CD4-positive, alpha-beta T cell treated with Interleukin-12 subunit alpha and Interleukin-12 subunit beta, for 1 hour (primary cell): ENCODE measurements at places on chromosomes 3 and 15.
A peak's percentile ranks its signal among the peaks of the same experiment; 100 is the strongest.

- no peak for DNase-seq
Measured at GRCh38 chr3:149736175-149736952, 15.9 kb downstream of the COMMD2 start.

- no peak for DNase-seq
Measured at GRCh38 chr3:160998581-160998980, 106.6 kb downstream of the B3GALNT1 start.

- DNase-seq, result no peak
Measured at GRCh38 chr3:186489507-186489906, 54.7 kb downstream of the CRYGS start.

DNA sequence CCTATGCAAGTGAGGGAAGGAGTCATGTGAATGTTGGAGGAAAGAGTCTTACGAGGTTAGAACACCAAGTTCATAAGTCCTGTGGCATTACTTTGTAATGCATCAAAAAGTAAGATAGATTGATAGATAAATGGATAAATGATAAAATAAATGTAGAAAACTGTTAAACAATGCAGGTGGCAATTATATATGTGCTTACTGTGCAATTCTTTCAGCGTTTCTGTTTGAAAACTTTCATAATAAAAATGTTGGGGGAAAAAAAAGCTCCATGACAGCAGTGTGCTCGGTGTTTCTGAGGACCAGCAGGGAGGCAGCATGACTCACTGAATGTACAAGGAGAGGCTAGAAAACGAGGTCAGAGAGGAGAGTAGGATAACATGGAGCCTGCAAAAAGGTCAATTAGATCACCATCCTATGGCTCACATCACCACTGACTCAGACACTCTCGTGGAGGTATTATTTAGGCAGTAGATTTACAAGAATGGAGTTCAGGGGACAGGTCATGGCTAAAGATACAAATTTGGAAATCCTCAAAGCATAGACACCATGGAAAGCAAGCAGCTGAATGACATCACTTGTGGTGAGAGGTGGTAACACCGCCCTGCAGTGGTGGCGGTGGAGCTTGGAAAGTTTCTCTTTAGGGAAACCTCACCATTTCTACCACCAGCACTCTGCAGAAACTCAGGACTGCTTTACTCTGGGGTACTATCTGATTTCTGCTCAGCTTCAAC, 219.8 kb downstream of the CTNNB1 start:
- DNase-seq, result peak; percentile 17

DNA sequence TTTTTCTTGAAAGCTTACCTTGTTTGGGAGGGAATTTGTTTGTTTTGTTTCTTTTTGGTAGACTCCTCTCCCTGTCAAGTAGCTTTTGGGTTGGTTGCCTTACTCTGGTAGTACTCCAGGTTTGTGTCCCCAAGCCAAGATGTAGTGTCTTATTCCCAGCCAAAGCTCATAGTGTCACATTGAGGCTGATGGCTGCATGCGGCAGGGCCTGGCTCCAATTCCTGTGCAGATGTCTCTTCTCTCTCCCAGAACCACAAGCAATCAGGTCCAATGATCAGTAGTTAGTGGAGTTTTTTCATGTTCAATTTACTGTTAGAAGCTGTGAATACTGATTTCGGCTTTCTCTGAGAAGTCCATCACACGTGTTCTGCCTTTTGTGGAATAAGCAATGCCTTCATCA, 221.1 kb upstream of the THBS1 start:
- DNase-seq, result no peak

GRCh38 chr3:102230057-102230456, 204.8 kb upstream of the ZPLD1 start:
- DNase-seq, result no peak

DNA sequence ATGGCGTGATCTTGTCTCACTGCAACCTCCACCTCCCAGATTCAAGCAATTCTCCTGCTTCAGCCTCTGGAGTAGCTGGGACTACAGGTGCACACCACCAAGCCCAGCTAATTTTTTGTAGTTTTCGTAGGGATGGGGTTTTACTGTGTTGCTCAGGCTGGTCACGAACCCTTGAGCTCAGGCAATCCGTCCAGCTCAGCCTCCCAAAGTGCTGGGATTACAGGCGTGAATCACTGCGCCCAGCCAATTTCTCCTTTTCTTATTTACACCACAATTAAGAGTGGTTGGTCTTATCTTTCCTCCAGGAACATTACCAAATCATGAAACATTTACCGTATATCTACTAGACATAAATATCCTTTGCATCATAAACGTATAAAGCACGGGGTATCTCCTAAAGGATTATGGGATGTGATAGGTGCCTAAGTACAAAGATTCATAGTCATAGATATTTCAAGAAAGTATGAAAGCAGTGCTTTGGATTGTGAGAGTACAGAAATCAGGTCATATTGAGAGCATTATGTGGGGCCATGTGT, 194.5 kb downstream of the RBMS3 start:
- no peak for DNase-seq

GRCh38 chr3:86948822-86949221, 42.1 kb downstream of the VGLL3 start:
- no peak for DNase-seq

GRCh38 chr15:77675806-77676415, 43.2 kb upstream of the LINGO1 start:
- DNase-seq, result no peak

- no peak for DNase-seq
Measured at GRCh38 chr15:78992416-78993256, 47.8 kb upstream of the CTSH start.

- no peak for DNase-seq
Measured at GRCh38 chr3:35473956-35474355, 165.4 kb upstream of the ARPP21 start.

GRCh38 chr15:99961011-99961441, 227.8 kb upstream of the LYSMD4 start:
- DNase-seq, result peak; percentile 2

- DNase-seq, result peak; percentile 6
Measured at GRCh38 chr3:42192334-42193200, 73.4 kb downstream of the CCK start.

DNA sequence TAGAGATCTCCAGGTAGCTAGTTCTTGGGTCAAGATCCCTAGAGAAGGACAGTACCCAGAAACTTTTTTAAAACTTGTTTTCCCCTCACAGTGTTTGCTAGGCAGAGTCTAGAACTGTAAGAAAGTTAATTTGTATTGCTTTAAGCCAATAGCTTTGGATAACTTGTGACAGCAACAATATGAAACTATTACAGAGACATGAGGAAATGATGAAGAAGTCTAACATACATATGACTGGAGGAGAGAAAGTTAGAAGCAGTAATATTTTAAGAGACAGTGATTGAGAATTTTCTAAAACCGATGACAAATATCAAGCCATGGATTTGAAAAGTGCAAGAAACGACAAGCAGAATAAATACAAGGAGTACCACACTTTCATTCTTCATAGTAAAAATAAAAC, 10.0 kb downstream of the HMG20A start:
- no peak for DNase-seq

DNA sequence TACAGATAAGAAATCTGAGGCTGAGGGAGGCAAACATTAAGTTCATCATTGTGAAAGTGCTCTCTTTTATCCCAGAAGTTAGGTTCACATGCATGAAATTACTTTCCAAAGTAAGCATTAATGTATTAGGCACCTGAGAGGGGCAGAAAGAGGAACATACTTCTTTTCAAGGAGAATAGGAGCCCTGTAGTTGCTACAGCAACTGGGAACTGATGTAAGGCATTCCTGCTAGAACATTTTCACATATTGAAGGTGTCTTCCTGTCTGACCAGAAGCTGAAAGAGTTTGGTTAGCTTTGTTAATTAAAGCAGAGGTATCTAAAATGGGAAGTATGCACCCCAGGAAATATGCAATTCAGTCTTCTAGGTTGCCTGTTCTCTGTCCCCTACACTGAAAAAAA, 65.5 kb upstream of the ZBTB20 start:
- DNase-seq, result no peak

DNA sequence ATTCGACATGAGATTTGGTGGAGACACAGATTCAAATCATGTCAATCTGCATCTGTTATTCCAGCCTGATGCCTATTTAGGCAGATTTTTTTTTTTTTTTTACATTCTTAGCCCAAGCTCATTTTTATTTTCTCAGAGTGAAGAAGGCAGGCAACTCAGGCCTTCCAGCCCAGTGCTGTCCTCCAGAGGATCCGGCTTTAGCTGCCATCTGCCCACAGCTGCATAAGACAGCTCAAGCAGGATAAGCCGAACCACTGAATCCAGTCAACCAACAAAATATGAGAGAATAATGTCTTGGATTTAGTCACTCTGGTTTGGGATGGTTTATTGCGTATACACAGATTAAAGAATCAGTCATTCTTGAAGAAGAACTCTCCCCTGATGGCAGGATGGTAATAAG, 19.9 kb upstream of the COLQ start:
- no peak for DNase-seq

GRCh38 chr15:51907136-51907862, 64.3 kb downstream of the LEO1 start:
- no peak for DNase-seq

- peak; percentile 73 for DNase-seq
Measured at GRCh38 chr3:132660052-132660810, at the start of gene UBA5. TSS of gene UBA5 (plus strand) at chr3:132660329. CDS start at chr3:132660538, 209 bp downstream.

GRCh38 chr15:40762919-40763800, 708 bp upstream of the GCHFR start:
- DNase-seq, result peak; percentile 41

- DNase-seq, result peak; percentile 59
Measured at GRCh38 chr3:107064405-107065060, 312.7 kb upstream of the CCDC54 start.
